ENCODE measurements at places on chromosomes 5 and 9. TPM values are rescaled to one million over a fixed set of nuclear protein-coding genes. Genes with fewer than 3 reads are reported as not detected.

The KIF20A gene
- 6.0 TPM for total RNA-seq

GRCh38 chr5:103295871-103296270 lies 37.3 kb downstream of the MACIR start:
- no peak for DNase-seq

DNA sequence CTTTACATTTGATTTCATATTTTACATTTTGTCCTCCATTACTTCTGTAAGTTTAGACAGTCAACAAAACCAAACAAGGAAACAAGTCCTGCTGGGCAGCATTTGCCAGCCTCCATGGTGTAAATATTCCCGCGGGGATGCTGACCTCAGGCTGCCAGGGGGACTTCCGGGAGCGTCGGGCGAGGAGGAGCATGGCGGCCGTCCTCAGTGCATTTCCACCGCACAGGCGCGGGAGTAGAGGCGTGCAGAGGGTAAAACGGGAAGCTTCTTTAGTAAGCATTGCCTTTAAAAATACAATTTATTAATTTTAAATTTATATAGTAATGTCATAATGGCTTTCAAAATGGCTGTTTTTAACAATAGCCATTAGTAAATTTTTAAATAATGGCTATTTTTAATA lies 385.3 kb upstream of the IRX4 start:
- no peak for DNase-seq

DNA sequence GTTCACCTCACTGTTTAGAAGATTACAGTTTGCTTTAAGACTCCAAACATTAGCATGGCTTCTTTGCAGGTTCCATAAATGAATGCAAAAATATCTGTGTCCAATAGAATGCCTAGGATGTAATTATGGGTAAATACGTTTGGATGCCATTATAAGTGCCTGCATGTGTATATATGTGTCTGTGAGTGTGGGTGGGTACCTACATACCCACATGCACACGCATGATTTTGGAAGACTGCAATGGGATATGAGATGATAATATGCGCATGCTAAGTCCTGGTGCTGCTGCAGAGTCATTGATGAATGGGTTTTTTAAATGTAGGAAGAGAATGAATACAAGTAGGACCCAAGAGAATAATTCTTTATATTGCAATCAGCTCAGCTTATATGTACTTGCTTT lies 406.4 kb downstream of the ZSWIM6 start:
- DNase-seq, result no peak

GRCh38 chr5:983238-983524 lies 25.4 kb upstream of the NKD2 start:
- no peak for DNase-seq

DNA sequence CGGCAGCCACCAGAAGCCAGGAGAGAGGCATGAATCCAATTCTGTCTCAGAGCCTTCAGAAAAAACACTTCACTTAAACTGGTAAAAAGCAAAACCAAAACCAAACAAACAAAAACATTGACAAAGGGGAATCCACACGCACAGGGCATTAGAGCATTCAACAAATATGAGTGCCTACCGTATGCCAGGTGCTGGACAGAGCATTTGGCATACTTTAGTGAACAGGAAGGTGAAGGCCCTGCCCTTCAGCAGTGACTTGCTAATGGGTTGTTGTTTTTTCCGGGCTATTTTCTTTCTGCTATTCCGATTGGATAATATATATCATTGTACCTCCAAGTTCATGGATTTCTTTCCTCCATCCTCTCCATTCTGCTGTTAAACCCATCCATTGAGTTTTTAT lies 71.7 kb upstream of the RUFY1 start:
- DNase-seq, result no peak

DNA sequence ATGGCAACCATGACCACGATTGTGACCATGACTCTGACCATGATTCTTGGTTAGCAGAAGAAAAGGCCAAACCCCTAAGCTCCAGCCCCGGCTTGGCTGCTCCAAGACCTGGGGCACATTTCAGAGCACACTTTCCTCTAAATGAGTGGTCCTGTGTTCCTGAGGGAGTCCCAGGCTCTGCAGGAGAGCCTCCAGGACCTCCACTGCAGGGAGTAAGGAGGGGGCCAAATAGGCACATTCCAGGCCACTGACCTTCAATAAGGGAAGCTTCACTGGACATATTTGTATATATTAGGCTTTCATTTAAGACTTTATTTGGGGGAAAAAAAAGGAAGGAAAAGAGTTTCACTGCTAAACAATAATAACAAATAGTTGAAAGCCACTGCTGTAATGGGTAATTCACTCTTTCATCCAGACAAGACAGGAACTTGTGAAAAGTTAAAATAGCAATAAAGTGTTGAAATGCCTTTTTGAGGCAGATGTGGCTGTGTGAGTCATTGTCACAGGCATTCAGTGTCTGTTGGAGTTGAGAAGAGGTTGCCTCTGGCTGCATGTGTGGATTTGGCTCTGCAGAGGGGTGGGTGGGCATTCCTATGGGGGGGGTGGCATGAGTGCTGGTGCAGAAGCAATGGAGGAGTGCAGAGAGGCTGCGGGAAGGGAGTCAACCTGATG lies 63.9 kb upstream of the TGFBR1 start:
- DNase-seq, result peak; percentile 76

DNA sequence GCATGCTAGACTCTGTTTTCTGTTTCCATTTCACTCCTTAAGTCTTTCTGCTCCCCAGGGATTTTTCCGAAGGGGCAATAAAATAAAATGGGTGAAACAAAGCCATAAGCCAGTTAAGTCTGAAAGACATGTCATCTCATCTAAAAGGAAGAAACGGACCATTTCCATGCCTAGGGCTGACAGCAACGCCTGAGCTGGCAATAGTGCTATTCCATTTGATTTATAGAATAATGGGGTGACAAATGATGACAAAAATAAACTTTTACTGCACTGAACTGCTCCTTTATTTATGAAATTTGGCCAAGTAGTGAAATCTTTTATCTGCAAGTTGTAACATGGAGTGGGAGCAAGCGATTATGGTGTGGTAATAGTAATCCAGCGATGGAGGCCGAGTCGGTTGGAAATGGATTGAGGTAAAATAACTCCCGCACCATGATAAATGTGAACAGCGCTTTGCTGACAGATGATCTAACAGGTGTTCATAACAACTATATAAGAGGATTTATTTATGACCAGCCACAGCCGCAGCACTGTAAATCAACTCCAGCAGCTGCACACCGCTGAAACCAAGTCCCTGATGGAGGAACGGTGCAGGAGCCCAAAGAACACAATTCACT lies 219.8 kb upstream of the TBCA start:
- no peak for DNase-seq

DNA sequence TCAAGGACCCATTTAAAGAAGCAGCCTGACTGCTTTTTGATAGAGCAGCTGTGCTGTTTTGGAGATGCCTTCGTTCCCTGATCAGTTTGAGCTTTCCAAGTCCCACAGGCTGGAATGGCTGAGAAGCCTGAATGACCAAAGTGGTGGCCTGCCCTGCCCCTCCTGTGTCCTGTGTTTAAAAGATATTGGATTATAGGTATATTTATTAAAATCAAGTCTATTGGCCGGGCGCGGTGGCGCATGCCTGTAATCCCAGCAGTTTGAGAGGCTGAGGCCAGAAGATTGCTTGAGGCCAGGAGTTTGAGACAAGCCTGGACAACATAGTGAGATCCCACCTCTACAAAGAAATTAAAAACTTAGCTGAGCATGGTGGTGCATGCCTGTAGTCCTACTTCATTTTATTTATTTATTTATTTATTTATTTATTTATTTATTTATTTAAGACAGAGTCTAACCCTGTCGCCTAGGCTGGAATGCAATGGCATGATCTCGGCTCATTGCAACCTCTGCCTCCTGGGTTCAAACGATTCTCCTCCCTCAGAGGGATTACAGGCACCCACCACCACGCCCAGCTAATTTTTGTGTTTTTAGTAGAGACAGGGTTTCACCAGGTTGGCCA lies 87.7 kb downstream of the CACNA1B start:
- no peak for DNase-seq

The EIF4E1B gene
- total RNA-seq, result 5.3 TPM

DNA sequence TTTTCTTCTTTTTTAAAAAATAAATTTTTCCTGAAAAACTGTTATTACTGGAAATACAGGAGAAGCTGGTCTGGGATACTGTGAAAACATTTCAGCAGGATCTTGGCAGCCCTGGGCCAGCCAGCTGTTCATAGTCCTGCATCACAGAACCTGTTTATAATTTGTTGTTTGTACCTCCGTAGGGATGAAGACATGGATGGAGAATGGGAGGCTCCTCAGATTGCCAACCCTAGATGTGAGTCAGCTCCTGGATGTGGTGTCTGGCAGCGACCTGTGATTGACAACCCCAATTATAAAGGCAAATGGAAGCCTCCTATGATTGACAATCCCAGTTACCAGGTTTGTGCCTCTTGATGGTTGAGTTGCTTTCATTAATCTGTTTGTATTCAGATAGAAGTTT lies 12.4 kb upstream of the MAML1 start:
- DNase-seq, result no peak

The LCN10 gene
- total RNA-seq, result 2.2 TPM

The SLC45A2 gene
- total RNA-seq, result 1.2 TPM

GRCh38 chr9:103188781-103189350 lies 193.7 kb downstream of the CYLC2 start:
- no peak for DNase-seq

GRCh38 chr5:31563216-31563615 lies 31.1 kb downstream of the C5orf22 start:
- DNase-seq, result peak; percentile 19

- no peak for DNase-seq
These were observed 93.8 kb upstream of the GRHPR start for GRCh38 chr9:37328556-37329227.

The GABRA1 gene
- 2.9 TPM for total RNA-seq

The C7 gene
- 32.3 TPM for total RNA-seq

DNA sequence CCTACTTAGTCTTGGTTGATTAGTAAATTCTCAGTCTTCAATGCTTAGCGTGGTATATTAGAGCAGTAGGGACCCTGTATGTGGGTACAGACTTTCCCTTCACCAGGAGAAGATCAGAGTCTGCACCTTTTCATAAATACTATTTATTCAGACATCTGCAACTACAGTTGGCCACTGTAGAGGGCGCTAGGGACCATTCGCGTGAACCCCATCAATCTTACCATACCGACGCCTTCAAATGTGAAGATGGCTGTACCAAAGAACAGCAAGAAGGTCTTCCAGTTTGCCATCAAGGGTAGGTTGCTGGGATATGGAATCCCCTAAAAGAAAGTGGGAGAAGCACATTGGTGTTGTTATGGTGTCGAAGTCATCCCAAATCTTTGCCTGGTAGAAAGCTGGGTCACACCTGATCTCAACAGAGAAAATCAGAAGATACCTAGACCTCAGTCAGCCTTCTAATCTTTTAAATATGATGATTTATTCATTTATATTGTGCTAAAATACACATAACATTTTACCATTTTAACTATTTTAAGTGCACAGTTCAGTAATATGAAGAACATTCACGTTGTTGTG lies 19.1 kb downstream of the SLC36A3 start:
- no peak for DNase-seq

- no peak for DNase-seq
These were observed 378.5 kb upstream of the IRX1 start for GRCh38 chr5:3217114-3217513.

- no peak for DNase-seq
These were observed 531.2 kb upstream of the ZNF608 start for GRCh38 chr5:125277494-125278154.

DNA sequence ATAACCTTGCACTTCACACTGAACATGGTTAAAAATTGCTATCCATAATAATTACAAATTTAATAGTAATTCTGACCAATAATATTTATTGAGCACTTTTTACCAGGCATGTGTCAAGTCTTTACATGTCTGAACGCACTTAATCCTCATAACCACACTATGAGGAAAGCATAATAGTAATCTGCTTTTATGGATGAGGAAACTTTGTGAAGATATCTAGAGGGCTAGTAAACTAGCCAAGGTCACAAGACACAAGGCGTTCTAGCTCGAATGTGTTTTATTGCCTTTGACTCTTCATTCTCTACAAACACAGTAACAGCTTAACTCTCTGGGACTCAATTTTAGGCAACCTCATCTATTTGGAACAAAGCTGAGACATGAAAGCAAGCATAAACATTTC lies 205.1 kb downstream of the ARHGEF28 start:
- no peak for DNase-seq

- DNase-seq, result no peak
These were observed 12.1 kb downstream of the BSPRY start for GRCh38 chr9:113361304-113362018.

DNA sequence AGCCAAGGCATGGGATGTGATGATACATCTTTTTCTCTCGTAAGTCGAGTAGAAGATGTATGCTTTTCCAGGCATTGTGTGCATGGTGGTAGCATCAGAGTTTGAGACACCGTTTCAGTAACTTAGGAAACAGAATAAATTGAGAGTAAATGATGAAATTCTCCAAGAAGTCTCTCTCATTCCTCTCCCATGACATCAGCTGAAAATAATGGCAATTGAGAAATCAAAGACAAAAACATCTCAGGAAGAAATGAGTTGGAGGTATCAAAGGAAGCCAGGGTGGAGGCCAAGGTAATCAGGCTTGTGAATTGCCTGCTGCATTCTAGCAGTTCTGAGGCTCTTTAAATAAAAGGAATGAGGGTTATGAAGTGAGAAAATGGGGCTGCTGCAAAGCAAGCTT lies 53.9 kb downstream of the SGCD start:
- DNase-seq, result peak; percentile 43

- DNase-seq, result no peak
These were observed 429.3 kb downstream of the GADD45G start for GRCh38 chr9:90034071-90034470.
